ENCODE measurements at places on chromosomes 7 and 10.

DNA sequence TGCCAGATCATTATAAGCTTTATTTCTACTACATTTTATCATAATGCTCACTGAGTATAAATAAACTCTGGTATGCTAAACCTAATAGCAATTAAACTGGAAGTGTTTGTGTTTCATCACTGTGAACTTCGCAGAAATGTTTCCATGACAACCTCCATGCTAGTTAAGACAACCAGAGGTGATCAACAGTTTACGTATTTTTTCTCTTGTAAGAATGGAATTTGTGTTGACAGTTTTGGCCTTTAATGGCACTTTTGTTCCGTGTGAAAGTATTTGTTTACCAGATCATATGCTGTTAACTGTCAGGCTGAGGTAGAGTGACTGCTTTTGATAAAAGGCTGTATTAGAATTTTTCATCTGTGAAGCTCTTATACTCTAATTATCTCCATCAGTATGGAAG lies 212.1 kb upstream of the PPP1R3A start:
- DNase-seq = no peak

DNA sequence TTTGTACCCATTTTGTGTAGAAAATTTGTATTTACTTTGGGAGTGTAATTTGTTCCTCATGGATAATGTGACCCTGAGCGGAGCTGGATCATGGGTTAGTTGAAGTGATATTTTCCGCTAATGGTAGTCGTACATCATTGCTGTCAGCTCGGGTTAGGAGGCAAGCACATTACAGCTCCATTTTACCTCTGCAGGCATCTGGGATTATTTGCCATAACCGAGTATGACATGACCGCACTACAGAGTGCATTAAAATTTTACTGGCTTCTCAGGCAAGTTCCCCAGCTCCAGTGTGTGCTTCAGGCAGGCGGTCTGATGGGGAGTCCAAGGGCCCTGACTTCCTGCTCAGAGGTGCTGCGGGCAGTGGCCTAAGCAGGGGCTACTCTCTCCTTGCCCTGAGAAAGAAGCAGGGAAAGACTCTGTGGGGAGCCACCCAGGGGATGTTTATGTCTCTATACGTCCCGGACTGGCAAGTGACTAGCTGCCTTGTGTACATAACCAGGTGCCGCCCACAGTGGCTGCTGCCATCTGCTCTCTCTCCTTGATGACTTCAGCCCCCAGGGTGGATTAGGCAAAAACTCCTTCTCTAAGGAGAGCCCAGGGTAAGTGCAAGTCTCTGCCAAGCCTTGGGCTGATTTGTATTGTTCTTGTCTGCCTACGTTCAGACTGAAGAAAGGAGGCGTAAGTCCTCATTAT lies 685.3 kb upstream of the GALNT17 start:
- peak; percentile 84 for DNase-seq

DNA sequence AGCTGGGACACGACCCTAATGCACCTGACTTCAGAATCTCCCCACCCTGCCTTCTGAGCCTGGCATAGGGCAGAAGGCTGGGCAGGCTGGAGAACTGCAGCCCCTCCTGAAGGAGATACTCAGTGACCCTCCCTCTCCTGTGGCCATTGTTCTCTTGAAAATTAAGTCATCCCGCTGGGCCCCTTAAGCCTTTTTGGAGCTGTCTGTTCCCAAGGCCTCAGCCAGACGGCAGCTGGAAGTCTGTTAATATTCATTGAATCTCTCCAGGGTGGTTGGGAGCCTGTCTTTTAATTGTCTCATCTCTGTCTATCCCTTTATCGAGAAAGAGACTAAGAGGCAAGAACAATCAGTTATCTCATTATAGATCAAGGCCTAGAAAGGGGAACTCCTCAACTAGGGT lies 118.1 kb upstream of the PCBD1 start:
- no peak for DNase-seq

GRCh38 chr10:14543046-14543903 lies 212.6 kb upstream of the FRMD4A start:
- no peak for DNase-seq

- no peak for DNase-seq
These were observed 47.1 kb downstream of the ZNF680 start for GRCh38 chr7:64515781-64516180.

- peak; percentile 41 for DNase-seq
These were observed 29.4 kb upstream of the AMPH start for GRCh38 chr7:38660427-38661099.

DNA sequence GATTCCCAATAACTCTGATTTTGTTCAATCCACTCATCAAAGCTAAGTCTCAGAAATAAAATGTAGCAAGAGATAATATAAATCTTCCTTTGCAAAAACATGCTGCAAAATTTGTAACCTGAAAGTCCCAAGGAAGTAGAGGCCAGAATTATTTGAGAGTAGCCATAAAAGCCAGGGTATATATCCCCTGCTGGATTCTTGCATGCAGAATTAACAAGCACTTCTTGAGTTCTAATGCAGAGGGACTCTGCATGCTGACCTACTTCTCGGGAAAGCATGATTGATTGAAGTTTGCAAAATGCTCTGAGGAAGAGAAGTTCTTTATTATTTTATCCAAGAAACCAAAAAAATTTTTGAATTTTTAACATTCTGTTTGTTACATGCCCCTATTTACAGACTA lies 121.6 kb downstream of the THSD7A start:
- DNase-seq = no peak

DNA sequence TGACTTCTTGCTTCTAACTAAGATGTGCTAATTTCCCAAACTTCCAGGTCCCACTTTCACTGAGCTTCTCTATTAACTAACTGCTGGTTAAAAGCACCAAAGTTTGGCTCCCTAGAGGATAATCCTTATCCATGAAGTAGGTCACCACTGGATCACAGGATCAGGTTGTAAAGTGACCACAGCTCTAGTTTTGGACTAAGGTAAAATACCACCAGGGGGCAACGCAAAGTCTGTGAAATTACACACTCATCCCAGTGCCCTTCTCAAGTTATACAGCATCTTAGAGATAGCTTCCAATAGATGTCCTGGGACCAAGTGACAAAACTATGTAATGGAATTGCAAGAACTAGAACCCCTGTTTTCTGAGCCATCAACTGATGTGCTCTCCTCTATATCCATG lies 116.4 kb upstream of the ASAH2 start:
- no peak for DNase-seq

DNA sequence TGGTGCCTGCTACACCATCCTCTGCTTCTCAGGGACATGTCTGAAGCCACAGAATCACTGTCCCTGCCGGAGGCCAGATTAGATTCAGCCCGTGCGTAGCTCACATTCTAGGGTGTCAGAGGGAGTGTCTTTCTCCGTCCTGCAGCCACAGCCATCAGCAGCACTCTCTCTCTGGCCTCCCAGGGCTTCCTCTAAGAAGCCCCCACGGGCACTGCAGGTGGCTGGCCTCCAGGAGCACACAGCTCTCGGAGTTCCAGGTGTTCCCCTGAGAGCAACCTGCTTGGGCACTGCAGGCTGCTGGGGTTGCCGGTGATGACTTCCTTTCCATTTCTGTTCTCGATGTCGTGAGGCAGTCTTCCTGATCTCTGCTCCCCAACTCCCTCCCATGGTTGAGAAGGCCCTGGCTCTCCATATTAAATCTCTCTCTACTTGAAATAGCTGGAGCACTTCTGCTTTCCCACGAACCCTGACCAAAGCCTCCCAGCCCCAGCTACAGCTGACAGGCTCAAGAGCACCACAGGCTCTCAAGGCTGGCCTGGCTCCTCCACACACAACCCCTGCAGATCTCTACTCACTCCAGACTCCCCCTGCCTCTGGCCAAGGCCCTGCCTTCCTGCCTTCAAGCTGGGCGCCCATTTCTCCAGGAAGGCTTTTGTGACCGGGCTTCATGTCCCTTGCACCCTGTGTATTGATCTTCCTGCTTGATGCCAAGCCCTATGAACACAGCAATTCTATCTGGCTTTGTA lies 49.0 kb upstream of the TMEM72 start:
- DNase-seq = no peak

- no peak for DNase-seq
These were observed 777 bp downstream of the BICC1 start for GRCh38 chr10:58513188-58514110.

GRCh38 chr7:22356701-22357310 lies at the start of gene RAPGEF5:
Gene RAPGEF5, minus strand, starts transcription at chr7:22357154. Its CDS starts 94 bp downstream, at chr7:22357060.
- DNase-seq = peak; percentile 50

GRCh38 chr10:88156341-88156740 lies 292.9 kb downstream of the PTEN start:
- no peak for DNase-seq

DNA sequence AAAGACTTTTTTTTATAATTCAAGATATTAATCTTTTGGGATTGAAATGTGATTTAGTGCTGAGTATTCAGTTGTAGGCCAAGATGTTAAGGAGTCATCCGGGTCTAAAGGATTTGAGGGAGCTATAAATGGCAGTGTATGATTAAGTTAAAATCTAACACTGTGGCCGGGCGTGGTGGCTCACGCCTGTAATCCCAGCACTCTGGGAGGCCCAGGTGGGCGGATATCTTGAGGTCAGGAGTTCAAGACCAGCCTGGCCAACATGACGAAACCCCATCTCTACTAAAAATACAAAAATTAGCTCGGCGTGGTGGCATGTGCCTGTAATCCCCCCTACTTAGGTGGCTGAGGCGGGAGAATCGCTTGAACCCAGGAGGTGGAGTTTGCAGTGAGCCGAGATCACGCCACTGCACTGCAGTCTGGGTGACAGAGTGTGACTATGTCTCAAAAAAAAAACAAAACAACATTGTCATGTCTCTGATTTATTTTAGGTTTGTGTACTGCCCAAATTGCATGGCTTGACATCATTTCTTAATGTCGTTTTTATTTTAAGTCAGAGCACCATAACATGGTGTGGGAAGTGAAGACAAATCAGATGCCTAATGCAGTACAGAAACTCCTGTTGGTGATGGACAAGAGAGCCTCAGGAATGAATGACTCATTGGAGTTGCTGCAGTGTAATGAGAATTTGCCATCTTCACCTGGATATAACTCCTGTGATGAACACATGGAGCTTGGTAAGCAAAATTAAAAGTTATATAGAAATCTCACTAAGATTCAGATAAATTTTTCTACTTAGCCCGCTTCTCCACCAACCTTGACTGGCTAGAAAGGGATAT lies 10.7 kb downstream of the HBP1 start:
- no peak for DNase-seq

DNA sequence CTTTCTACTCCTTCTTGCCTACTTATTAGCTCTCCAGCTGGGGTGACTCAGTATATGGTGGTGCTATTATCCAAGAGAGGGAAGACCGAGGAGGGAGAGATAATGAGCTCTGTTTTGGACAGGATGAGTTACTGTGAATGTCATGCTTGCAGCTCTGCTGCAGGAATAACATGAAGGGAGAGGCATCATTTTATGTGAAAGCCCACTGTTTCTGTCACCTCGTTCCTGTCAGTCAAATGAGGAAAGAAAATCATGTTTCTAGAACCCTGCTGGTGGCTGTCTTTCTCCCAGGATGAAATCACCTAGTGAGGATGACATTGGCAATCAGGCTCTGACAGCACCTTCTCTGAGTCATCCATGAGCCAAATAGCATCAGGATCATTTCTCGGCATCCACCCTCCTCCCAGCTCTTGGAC lies 1291.6 kb upstream of the AUTS2 start:
- no peak for DNase-seq

DNA sequence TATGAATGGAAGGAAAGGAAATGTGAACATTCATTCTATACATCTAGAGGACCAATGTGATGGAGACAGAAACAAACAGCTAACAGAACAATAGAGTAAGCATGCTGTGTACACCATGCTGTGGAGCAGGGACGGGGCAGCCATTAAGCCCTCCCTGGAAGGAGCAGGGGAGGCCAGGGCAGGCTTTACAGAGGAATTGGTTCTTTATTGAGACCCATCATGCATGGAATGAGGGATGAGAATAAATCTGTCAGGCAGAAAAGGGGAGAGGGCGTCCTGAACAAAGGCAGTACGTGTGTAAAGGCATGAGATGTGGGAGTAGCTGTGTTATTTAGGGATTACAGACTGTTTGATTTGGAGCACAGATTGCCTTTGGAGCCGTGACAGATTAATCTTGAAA lies 35.2 kb downstream of the STK17A start:
- no peak for DNase-seq

- DNase-seq = no peak
These were observed 587.4 kb downstream of the SUGCT start for GRCh38 chr7:40722242-40722641.

DNA sequence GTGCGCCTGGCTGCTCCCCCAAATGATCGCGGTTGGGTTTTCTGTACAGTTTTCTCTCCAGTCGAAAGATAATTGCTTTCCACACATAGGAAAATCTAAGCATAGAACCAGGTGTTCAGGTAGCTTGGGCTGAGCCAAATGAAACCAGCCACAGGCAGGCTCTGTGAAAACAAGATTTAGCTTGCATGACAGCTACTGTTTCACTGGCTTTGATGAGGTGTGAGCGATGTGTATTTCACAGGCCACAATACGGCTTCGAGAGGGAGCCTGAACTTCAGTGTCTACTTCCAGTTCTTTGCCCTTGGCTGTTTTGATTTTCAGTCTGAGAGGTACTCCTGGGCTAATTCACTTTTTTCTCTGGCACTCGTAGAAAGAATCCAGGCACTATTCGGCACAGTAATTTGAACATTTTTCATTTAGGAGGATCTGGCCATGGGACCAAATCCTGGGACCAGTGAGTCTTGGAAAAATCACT lies 110.5 kb downstream of the JCAD start:
- peak; percentile 34 for DNase-seq

GRCh38 chr10:47396311-47396717 lies 12.2 kb upstream of the ZNF488 start:
- DNase-seq = no peak

- peak; percentile 3 for DNase-seq
These were observed 10.0 kb downstream of the DNAJC1 start for GRCh38 chr10:21993360-21994001.

GRCh38 chr10:50417886-50418830 lies 166.8 kb upstream of the ASAH2 start:
- DNase-seq = no peak

GRCh38 chr10:120406376-120406775 lies 50.7 kb upstream of the PLPP4 start:
- DNase-seq = no peak

GRCh38 chr10:133527771-133528271 lies 658 bp downstream of the CYP2E1 start:
- no peak for DNase-seq

All from NCI-H2171 (cell line).